ENCODE measurements at places on chromosomes 2 and 18. TPM values are rescaled to one million over a fixed set of nuclear protein-coding genes. Genes with fewer than 3 reads are reported as not detected.

DNA sequence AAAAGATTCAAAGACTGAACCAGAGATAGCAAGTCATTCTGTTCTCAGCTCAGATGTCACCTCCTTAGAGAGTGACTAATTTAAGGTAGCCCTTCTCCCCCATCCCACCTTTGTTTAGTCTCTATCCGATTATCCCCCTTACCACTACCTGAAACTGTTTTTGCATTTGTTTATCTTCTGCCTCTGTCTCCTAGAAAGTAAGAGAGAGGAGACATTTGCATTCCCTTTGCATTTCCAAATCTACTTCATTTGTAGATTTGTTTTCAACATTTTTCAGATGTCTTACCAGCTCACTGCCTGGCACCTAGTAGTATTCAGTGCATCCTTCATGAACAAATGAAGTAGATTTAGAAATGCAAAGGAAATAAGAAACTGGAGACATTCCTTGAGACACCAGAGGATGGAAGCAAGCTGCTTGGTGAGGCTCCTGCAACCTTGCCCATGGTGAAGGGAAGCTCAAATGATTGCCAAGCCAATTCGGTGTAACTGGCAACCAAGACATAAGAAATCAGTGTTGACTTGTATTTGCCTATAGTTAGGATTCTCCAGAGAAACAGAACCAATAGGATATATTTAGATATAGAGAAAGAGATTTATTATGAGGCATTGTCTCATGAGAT is 385.7 kb downstream of the STK39 start:
- no peak for DNase-seq

SH3RF3 gene
- polyA plus RNA-seq = 0.22 TPM

GRCh38 chr2:163640542-163641193 is 95.1 kb downstream of the FIGN start:
- no peak for DNase-seq

DNA sequence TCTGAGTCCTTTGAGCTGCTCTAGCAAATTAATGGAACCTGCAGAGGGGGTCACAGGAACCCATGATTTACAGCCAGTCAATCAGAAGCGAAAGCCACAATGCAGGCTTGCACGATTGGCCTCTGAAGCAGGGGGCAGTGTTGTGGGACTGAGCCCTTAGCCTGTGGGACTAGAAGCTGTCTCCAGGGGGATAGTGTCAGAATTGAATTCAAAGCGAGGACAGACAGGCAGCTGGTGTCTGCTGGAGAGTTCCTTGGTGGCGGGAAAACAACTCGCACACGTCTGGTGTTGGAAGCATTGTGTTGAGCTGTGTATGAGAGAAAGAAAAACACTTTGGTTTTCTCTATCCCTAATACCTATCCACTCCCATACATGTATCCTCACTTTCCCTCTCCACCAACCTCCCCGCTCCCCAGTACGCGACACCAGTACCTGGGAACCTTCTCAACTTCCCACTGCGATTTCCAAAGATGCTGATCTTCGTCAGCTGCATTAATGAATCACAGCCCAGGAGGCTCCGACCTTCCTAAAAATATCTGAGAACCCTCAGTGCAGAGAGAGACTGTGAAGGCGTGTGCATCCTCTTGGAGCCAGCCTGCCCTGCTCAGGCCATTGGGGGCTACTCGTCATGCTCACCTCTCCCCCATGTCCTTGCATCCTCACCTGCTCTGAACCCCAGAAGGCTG is 88.2 kb downstream of the HS1BP3 start:
- DNase-seq = no peak

Measured in small intestine (tissue), 16 donors.